Right atrium auricular region (tissue), 2 donors: ENCODE measurements at places on chromosomes 2 and 18.
A peak's percentile ranks its signal among the peaks of the same experiment; 100 is the strongest.

DNA sequence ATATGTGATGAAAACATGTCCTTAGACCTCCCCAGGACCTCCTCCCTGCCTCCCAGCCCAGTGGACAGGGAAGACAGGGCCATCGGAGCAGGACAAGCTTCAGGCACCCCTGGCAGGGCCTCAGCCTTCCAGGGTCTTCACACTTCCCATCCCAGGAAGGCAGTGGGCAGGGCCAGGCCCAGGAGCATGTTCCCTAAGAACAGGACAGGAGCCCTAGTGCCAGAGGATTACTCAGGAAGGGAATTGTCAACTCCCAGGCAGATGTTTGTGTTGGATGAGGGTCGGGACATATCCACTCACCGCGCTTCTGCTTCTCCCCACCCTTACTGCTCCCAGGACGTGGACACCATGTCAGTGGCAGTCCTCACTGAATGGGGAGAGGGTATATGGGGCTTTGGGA, 138.9 kb downstream of the TNS1 start:
- DNase-seq: no peak

DNA sequence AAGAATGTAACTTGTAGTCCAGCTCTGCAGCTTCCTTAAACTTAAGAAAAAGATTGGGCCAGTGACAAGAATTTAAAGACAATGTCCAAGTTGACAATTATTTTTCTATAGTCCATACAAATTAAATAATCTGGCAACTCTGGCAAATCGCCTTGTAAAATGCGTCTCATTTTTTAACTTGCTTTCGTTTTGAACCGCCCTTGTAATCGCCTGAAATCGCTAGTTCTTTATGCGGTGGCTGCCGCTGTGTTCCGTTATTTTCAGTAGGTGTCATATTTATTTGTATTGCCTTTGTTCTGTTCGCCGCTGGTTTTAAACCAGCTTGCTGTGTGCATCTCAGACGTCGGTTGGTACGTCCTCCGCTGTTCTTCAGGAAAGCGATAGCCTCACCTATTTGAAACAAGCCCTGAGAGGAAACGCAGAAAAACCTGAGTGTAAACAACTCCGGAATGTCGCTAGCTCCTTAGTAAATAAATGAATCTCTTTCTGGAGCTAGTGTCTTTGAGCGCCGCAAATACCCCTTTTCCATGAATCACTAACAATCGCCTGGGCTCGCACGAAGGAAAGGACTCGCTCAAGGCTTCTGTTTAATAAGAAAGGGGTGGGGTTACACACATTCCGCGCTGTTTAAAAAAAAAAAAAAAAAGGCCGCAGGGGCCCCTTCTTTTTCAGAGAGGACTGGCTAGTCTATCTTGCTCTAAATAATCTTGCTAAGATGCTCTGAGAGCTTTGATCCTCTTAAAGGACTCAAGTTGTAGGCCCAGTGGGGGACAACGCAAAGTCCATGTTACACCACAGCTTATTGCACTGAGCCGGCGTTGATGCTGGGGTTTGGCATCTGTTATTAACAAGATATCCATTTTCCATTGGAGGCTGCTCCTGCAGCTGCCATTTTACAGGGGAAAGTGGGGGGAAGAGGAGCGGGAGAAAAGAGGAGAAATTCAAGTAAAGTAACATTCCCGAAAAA, 3.0 kb downstream of the HOXD8 start:
- DNase-seq: no peak

- peak; percentile 68 for DNase-seq
These were observed 25.6 kb upstream of the PRLH start for GRCh38 chr2:237540823-237541222.

DNA sequence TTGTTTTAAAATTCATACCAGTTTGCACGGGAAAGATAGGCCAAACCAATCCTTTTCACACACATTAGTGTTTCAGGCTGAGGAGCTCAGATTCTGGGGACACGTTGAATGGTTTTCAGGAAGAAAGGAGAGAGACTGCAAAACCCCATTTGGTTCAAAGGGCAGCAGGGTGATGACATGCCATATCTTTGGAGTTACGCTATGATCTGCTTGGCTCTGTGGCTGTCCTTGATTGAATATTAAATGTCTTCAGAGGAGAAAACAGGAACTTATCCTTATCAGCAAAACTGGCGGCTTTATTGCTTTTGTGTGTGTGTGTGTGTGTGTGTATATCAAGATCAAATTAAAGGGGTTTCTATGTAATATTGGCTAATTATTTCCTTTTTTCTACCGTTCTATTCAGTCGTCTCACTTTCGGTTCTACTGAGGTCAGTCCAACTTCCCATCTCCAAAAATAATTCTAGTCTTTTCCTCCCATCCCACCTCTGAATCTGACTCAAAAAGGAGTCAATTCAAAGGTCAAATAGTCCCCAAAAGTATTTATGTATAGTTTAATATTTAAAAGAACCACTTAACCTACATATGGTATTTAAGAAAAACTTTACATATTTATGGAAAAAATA, 292.9 kb upstream of the CCDC68 start:
- no peak for DNase-seq

- DNase-seq: peak; percentile 42
These were observed 120.3 kb upstream of the ACAA2 start for GRCh38 chr18:49933530-49934128.

DNA sequence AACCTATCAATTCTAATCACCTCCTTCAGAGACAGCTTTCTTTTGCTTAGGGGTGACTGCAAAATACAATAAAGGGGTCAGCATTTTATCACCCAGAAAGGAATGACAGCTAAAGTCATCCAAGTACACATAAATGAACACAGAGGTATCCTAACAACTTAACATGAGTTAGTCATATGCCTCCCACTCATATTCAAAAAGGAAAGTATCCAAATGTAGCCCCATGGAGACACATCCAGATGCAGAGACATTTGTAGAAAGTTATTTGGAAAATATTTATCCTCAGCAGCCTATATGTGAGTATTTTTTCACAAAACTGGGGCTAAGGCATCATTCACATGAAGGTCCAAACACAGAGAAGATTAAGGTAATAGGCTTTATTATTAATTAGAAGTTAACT, 1579.7 kb upstream of the SLC39A10 start:
- DNase-seq: no peak

GRCh38 chr2:120501591-120501990, 155.7 kb downstream of the INHBB start:
- no peak for DNase-seq

DNA sequence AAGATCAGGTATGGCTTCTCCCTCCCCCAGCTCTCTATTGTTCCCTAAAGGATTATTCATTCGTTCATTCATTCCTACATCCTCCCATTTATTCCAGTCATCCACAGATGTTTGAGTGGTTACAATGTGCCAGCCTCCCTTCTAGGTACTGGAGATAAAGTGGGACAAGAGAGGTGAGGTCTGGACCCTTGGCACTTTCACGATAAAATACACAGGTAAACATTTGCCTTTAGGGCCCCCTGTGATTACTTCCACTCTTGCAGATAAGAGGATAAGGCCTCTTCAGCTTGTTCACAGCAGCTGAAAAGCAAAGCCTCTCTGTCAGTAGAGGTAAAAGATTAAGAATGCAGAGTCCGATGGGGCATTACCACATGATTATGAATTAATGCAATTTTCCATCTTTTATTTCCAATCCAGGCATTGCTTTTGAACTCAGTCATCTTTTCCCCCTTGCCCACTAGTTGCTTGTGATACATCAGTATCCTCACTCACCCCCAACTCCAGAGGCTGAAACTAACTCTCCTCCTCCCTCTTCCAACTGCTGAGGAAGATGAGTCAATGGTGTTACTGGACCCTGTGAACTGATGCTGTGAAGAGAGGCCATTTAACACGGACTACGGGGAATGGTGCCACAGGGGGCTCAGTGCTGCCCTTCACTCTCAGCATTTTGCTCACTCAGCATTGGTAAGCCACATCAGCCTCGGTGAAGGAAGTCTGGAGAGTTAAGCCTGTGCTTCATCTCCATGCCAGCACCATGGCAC, 1.1 kb upstream of the DPP4 start:
- DNase-seq: no peak

DNA sequence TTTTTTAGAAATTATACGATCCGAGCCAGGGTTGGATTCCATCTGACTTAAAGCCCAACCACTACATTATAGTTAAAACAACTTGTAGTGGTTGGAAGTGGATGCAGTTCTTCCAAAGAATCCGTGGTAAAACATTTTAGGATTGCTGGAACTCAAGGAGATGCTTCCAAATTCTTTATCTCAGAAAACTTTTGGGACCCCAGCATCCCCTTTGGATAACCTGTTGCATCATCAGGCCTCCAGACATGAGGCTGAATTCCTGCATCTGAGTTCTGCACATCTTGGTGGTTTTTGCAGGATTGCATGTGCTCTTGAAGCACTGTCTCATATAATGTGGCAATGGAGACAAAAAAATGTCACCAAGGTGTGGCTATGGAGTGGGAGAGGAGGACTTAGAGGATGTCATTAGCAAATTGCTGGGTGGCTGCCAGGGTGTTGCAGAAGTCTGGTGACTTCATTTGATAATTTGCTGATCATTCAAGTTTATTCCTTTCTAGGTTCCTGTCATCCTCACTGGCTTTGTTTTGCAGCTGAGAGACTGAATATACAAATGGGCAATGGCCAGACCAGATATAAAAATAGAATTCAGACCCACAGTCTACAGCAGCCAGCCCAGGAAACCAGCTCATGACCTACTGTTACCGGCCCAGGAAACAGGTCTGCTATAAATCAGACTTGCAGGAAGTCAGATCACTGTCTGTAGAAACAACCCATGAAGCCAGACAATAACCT, 207.7 kb downstream of the BCL2 start:
- no peak for DNase-seq

DNA sequence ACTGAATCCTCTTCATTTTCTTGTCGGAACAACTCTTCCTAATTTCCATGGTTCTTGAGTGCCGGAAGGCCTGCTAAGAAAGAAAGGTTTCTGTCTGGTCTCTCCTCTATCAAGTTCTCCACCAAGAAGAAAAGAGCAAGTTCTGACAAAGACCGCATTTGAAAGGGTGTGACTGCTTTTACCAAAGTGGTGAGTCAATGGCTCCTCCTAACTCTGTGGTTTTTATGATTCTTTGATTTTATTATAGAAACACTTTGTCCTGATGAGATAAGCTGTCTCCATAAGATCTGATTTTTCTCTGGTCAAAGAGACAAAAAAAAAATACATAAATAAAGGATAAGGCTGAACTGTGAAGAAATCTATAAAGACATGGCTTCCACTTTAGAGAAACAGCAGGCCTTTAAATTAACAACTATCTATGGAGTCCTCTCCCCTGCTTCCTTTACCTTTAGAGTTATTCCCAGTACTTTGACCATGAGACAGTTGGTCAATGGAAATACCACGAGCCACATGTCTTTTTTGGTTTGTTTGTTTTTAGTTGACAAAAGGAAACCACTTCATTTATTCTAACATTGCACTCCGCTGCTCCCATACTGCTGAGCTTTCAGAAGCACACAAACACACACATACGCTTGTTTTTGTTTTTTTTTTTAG, 67.7 kb downstream of the REL start:
- DNase-seq: no peak

DNA sequence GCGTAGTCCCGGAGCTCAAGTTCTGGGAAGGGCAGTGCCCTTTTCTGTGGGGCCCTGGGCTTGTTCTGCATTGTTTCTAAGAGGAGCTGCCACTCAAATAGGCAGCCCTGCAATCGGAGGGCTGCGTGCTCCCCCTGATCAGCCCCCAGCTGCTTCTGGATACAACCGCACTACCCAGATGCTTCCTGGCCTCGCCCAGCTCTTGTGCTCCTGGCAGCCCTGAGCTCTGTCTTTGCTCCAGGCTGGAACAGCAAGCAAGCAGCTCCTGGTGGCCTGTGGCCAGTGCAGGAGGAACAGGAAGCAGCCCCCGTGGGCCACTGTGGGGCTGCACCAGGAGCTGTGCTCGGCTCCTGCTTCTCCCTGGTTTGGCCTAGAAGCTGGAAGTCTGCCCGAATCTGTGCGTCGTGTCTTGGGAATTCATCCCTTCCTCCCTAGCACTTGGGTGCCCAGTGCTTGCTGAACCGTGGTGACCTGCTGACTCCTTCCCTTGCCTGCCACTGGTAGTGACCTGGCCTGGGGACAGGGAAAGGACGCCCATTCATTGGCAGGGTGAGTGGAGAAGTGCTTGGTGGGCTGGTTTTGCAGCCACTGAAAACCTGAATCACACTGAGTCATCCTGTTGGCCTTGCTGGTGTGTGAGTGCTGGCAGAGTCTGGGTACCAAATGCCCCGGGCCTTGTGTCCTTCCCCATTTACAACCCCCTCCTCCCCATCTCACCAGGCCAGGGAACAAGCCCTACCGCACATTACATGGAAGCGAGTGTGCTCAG, 27.3 kb upstream of the NTSR2 start:
- DNase-seq: no peak

DNA sequence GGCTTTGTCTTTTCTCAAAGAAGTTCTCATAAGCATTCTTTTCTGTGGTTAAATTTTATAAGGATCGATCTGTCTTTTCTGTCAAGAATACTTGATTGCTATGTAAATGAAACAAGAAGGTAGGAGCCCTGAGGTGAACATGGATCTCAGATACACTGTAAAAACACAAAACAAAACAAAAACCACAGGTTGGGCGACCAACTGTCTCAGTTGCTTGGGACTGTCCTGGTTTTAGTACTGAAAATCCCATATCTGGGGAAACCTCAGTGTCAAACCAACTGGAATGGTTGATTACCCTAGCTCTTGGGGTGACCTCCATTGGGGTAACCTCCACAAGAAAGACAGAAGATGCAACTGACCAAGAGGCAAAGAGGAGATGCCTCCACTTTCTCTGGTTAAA, 55.8 kb upstream of the TMEM178A start:
- no peak for DNase-seq

DNA sequence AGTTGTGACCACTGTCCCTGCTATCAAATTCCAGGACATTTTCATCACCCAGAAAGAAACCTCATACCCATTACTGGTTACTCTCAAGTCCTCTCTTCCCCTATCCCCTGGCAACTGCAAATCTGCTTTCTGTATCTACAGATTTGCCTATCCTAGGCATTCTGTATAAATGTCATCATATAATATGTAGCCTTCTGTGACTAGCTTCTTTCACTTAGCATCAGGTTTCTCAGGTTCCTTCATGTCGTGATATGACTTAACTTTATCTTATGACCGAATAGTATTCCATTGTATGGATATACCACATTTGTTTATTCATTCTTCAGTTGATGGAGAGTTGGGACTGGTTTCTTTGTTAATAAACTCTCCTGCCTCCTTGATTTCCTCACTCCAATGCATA, 60.5 kb downstream of the PMAIP1 start:
- no peak for DNase-seq

- no peak for DNase-seq
These were observed 9.7 kb upstream of the ZNF516 start for GRCh38 chr18:76504749-76505148.

DNA sequence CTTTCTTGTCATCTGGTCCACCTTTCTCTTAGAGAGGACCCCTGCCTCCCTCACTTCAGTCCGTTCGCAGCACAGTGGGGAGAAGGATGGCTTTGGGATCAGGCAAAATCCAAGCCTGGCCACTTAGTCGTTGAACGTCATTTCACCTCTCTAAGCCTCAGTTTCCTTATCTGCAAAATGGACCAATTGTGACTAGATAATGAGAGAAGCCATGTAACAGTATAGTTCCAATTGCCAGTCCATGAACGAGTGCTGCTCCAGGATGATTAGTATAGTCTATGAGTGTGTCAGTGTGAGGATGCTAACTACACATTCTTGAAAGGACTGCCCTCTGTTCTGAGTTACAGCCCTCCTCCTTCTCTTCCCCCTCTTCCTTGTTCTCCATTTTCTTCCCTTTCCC, 1.1 kb downstream of the INHA start:
- no peak for DNase-seq
